CD4-positive, alpha-beta T cell treated with Interleukin-1 beta for 1 hour (primary cell): ENCODE measurements at places on chromosomes 2 and 18.

- no peak for DNase-seq
Measured at GRCh38 chr2:171893196-171893823, 734 bp downstream of the SLC25A12 start.

DNA sequence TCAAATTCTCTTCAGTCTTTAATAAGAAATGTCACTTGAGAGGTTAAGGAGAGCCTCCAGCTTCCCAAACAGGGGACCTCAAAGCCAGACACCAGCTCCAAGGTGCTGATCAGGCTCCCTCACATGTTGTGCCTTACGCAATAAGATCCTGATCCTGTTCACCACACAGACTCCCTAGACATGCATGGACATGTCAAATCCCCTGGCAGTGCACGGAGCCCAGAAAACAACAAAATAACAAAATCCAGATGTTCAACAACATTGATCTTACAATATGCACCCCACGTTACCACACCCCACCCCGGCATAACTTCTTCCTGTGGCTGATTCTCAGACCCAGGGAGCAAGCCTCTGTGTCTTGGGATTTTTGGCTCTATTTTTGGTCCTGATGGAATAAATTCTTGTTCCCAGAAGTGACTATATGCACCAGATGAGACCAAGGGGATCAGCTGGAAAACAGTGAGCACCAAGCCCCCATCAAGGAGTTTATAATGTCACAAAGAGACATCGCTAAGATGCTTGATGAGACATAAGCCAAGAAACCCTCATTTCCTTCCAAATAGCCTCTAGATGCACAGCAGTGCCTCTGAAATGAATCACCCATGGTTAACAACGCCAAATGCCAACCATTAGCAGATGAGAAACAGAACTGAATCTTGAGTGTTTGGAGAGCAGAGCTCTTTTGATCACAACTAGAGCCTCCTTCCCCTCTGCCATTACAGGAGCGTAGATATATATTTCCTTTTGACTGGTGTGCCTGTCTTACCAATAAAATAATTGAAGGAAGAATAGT lies 198.2 kb downstream of the PRKCE start:
- DNase-seq: no peak

GRCh38 chr2:236612737-236613136 lies 43.1 kb downstream of the ACKR3 start:
- DNase-seq: no peak

GRCh38 chr2:8121022-8121825 lies 560.6 kb upstream of the ID2 start:
- no peak for DNase-seq

GRCh38 chr18:23879544-23879943 lies 135.0 kb upstream of the TTC39C start:
- no peak for DNase-seq
